ENCODE measurements at places on chromosomes 12 and 14.

- peak; percentile 19 for DNase-seq
Observed at GRCh38 chr12:122840580-122841513, 5.6 kb downstream of the HIP1R start.

GRCh38 chr12:76029982-76030340, 1.6 kb downstream of the PHLDA1 start:
- peak; percentile 44 for DNase-seq

- DNase-seq, result no peak
Observed at GRCh38 chr12:121072147-121072546, 33.1 kb upstream of the OASL start.

DNA sequence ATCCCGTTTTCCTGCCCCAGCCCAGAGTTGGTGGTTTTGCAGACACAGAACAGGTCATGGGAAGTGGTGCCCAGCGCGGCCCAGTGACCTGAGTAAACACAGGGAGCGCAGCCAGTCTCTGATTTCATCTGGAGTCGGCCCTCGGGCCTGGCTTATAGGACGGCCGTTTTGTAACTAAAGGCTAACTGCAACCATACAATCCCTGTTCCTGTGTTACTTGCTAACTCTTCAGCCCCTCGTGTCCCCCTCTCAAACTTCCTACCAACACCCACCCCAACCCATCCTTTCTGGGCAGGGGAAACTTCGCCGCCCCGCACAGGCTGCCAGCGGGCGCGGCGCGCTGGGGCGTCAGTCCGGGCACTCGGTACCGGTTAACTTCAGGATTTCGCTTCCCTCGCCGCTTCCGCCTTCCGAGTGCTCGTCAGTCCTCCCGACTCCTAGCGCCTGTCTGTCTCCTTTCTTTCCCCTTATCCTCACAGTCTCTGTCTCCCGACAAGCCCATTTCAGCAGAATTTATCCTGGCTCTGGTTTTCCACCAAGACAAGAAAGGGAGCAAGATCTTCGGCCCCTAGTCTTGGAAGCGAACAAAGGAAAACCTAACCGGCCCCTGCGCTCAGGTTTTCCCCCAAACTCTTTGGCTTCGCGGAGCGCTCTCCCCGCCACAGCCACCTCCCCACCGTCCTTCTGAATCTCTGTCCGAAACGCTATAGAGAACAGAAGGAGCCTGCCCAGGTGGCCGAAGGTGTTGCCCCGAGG, 2.0 kb downstream of the SIX1 start:
- DNase-seq, result peak; percentile 53

GRCh38 chr12:110640275-110641025, 26.5 kb downstream of the TCTN1 start:
- DNase-seq, result no peak

GRCh38 chr12:6312529-6313325, 2.2 kb downstream of the PLEKHG6 start:
- no peak for DNase-seq

GRCh38 chr12:22981711-22982110, 356.7 kb downstream of the ETNK1 start:
- DNase-seq, result peak; percentile 41

DNA sequence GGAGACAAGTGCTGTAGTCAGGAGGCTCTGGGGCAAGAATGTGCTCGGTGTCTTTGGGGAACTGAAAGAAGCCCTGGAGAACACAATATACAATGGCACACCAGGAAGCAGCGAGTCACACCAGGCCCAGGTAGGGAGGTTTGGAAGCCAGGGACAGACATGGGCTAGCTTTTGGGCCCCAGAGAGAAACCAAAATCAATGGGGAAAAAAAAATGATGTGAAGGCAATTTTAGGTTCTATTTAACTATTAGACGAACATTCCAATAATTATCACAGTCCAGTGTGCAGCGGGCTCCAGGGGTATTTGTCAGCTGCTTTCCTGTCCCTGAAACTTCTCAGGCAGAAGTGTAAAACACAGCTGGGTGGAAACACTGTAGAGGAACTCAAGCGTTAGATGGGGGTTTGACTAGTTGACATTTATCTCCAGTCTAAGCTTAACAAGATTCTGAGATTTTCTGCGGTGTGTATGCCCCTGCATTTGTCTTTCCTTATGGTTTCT, 21.8 kb upstream of the EGLN3 start:
- DNase-seq, result no peak

DNA sequence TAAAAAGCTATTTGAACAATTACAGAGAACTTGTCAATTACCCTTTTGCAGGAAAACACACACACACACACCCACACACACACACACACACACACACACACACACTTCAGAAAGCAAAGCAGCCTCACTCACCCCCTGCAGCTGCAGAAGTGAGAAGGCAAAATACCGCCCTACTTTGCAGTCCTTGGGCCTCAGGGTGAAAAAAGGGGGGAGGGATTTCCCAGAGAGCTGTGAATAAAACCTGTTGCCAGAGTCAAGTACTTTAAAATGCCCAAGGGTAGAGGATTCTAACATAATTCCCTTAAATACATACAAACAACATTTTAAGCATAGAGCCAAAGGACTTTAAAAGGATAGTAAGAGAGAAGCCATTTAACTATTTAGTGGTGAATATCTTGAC, 285.9 kb downstream of the MDGA2 start:
- DNase-seq, result no peak

DNA sequence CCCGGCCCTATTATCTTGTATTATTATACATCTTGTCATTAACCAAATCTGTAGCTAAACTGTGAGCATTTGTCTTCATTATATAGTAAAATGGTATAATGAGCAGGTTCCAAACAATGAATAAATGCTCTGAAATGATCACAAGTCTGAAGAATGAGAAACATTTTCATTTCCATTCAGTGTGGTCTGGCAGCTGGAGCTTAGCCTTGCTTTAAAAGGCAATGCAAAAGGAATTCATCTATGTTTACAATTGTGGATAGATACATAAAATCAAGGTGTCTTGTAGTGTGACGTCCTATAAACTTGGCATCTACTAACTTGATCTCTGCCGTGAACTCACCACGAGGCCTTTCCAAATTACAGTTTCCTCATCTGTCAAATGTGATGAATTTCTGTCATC, 168.3 kb downstream of the RMST start:
- no peak for DNase-seq

DNA sequence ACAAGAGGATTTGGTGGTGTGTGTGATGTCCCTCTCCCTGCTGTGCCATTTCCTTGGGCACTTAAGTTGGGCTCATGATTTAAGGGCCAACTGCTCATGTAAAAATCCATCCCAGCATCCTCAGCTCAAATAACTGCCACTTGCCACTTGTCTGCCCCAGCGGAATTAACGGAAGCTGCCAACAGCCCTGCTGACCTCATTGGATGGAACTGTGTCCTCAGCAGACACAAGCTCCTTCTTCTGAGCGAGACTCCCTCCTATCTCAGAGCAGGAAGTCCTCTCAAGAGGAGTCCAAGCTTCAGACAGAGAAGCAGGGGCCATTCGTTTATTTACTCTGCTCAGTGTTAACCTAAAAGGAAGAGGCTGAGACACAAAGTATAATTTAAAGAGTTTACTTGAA, 29.6 kb upstream of the PRMT8 start:
- DNase-seq, result no peak

DNA sequence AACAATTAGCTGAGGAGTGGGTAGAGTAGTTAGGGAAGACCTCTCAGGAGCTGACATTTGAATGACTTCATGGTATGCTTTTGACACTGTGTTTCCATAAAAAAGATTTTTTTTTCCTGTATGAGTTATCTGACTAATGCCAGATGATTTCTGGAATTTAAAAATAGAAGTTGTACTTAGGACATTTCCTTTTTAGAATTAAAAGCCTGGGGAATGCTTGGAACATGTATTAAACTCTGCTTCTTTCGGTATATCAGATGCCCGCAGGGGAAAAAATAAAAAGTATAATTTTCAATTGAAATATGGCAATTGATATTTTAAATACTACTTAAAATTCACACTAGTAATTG, 41.1 kb downstream of the BRMS1L start:
- no peak for DNase-seq

Measured in fibroblast of skin of abdomen (primary cell).